ENCODE measurements at places on chromosomes 6 and 20.

DNA sequence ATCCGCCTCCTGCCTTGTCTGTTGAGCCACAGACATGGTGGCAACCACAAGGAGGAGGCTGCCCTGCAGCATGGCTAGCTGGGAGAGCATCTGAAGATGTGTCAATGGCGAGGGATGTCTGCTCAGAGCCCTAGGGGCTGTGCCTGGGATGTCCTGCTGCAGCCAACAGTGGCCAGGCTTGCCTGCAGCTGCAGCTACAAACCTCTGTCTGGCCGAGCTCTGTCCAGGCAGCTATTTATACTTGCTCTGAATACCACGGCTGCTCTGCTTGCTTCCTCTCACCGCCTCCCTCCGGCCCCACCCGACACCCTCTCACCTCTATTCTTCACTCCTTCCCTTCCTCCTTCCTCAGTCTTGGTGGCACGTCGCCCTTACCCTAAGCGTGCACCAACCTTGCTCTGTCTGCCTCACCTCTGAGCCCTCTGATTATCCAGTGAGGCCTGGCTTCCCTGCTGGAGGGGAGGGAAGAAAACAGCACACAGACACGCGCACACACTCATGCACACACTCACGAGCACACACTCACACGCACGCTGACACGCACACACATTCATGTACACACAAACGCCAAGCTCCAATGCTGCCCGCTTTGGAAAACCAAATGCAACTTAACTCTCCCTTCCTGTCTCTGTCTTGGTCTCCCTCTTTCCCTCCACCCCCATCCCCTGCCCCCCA is at the start of gene ANGPT4:
Gene ANGPT4 (minus strand): TSS at position 210 of the 675 bp plus-strand sequence. CDS start 120 bp downstream, at position 90.
- H3K27me3 ChIP-seq, result no peaks in the 10 kb centered on the region
- H3K27ac ChIP-seq, result no peak within 1 kb of the TSS
- peaks cover 17% of the 10 kb centered on the region for H3K4me1 ChIP-seq
- H3K4me3 ChIP-seq, result no peak within 1 kb of the TSS
- no peaks in the 10 kb centered on the region for H3K36me3 ChIP-seq

DNA sequence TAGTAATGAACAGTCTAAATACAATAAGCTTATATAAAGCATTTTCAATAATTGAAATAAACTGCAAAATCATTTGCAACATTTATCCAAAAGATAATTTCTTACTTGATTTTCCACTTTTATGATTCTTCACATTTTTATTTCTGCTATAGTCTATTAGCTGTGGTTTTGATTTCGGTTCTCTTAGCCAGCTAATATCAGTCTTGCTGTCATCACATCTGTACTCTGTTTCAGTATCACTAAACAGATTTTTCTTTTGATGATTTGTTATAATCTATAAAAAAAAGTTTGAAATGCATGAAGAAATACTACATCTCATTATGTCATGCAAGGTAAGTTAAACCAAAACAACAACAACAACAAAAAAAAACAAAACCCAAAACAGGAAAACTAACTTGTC is 53.2 kb downstream of the SYCP2 start:
- DNase-seq, result no peak
- H3K36me3 ChIP-seq, result no peaks in the 10 kb centered on the region
- H3K4me3 ChIP-seq, result no peak overlapping the region
- H3K4me1 ChIP-seq, result no peaks in the 10 kb centered on the region
- H3K27ac ChIP-seq, result no peak overlapping the region

GRCh38 chr6:1227935-1228753 is 83.8 kb upstream of the FOXQ1 start:
- H3K4me1 ChIP-seq, result no peaks in the 10 kb centered on the region
- H3K27me3 ChIP-seq, result peaks cover 15% of the 10 kb centered on the region
- DNase-seq, result peak; percentile 18
- H3K36me3 ChIP-seq, result no peaks in the 10 kb centered on the region
- H3K27ac ChIP-seq, result no peak overlapping the region

GRCh38 chr20:45752746-45753145 is 30.6 kb downstream of the SPINT4 start:
- H3K36me3 ChIP-seq, result no peaks in the 10 kb centered on the region
- no peaks in the 10 kb centered on the region for H3K4me1 ChIP-seq
- DNase-seq, result peak; percentile 81
- H3K27me3 ChIP-seq, result peaks cover 9% of the 10 kb centered on the region
- H3K4me3 ChIP-seq, result no peak overlapping the region
- no peak overlapping the region for H3K27ac ChIP-seq

DNA sequence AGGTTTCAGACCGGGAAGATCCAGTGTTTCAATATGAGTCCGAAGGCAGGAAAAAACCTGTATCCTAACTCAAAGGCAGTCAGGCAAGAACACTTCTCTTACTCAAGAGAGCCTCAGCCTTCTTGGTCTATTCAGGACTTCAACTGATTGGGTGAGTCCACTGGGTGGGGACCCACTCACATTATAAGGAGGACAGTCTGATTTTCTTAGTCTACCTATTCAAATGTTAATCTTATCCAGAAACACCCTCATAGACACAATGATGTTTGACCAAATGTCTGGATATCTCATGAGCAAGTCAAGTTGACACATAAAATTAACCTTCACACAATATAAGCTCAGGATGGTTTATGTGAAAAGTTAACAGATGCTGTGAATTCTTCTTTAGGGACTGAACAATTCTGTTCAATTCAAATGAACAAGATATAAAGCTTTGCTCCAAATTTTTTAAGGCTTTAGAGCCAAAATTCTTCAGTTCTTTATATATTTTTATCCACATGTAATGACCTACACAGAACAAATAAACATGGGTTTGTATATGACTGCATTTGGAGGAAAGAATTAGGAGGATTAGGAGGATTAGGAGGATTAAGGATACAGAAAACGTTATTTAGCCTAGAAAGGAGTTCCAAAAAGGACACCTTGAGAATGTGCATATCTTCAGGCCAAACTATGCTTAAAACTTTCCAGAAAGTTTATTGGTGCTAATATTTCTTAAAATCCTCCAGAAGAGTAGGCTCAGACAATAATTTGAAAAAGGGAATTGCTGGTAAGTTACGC is 35.3 kb upstream of the LAMA2 start:
- no peaks in the 10 kb centered on the region for H3K27me3 ChIP-seq
- no peaks in the 10 kb centered on the region for H3K4me1 ChIP-seq
- no peaks in the 10 kb centered on the region for H3K36me3 ChIP-seq
- no peak overlapping the region for H3K4me3 ChIP-seq
- DNase-seq, result no peak
- no peak overlapping the region for H3K27ac ChIP-seq

GRCh38 chr6:111306104-111306888 is 176.7 kb downstream of the REV3L start:
- H3K4me1 ChIP-seq, result no peaks in the 10 kb centered on the region
- no peak overlapping the region for H3K4me3 ChIP-seq
- H3K27ac ChIP-seq, result no peak overlapping the region
- peaks cover 29% of the 10 kb centered on the region for H3K36me3 ChIP-seq

DNA sequence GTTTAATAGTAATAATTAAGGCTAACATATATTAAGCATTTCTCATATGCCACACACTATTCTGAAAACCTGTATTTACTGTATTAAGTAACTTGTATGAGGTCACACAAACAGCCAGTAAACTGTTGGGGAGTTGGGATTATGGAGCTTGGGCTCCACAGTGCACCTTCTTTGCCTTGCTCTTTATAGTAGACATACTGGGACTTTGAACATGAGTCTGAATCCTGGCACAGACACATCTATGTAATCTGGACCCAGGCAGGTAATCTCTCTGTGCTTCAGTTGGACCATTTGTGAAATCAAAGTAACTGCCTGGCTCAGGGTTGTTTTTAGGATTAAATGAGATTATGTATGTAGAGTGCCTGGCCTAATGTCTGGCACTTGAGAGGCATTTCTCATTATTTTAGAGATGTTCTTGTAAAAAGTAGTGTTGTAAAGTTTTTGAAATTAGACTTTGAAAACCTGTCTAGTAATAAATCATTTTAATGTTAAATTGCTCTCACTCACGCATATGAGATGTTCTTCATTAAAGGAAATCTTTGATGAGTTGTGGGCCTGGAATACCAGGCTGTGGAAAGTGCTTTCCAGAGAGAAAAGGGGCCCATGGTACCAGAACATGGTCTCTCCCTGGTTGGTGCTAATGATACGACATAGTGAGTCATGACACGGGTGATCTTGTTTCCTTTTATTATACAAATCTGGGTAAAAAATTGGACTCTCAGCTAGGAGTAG is 34.3 kb downstream of the LRRC1 start:
- H3K27me3 ChIP-seq, result no peaks in the 10 kb centered on the region
- H3K4me3 ChIP-seq, result no peak overlapping the region
- H3K27ac ChIP-seq, result no peak overlapping the region
- H3K36me3 ChIP-seq, result no peaks in the 10 kb centered on the region

DNA sequence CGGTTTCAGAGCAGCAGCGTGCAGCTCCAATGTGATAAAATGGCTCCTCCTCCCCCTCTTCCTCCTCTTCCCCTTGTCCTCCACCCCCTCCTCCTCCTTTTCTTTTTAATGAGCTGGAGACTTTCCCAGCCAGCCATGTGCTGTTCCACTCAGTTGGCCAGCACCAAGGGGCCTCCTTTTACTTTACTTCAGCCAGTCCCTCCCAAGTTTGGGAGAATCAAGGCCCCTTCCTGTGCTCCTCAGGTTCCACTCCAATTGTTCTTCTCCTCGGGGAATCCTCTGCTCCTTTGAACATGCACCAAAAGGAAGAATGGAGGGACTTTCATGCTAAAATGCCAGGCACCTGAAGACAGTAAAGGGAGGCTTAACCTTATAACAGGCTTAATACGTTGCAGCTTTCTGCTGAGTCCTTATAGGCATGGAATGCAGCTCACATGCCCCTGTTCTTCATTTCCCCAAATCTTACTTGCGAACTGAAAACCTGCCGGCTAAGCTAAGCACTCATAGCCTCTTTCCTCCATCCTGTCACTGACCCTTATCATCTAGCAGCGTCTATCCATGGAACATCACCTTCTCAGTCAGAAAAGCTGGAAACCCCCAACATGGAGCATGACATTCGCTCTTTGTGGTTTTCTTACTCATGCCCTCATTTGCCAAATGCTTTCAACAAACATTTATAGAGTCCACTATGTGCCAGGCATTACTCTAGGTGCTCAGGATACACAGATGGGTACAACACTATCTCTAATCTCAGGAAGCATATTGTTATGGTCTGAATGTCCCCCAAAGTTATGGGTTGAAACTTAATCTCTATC is 170.6 kb downstream of the PHACTR1 start:
- H3K4me3 ChIP-seq, result no peak overlapping the region
- H3K4me1 ChIP-seq, result no peaks in the 10 kb centered on the region
- H3K27me3 ChIP-seq, result no peaks in the 10 kb centered on the region

DNA sequence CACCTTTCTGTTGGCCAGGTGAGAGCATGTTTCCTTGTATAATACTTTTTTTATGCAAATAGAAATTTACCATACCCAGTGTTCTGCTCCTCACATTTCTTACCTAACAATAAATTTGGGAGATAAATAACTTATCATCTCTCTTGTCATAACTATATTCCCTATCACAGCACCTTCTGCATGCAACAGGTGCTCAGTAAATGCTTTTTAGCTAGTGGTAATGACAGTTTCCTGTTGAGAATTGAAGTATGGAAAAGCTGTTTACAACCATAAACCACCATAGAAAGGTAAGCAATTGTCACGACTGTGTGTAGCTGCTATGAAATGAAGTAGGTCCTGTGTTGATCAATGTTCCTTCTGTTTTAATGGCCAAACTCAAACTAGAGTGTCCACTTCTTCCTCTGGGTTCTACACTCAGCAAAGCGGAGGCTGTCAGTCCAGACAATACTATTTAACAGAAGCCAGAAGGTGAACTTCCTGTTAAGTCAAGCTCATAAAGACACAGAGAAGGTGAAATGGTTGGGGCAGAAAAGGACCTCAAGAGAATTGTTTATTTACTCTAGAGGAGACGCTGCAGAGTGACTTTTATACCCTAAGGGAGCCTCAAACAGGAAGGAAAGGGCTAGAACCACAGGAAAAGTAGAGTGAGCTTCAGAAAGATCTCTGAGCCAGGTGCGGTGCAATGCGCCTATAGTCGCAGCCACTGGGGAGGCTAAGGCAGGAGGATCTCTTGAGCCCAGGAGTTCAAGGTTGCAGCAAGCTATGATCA is 84.0 kb upstream of the SLC22A16 start:
- no peak overlapping the region for H3K4me3 ChIP-seq
- no peaks in the 10 kb centered on the region for H3K27me3 ChIP-seq

DNA sequence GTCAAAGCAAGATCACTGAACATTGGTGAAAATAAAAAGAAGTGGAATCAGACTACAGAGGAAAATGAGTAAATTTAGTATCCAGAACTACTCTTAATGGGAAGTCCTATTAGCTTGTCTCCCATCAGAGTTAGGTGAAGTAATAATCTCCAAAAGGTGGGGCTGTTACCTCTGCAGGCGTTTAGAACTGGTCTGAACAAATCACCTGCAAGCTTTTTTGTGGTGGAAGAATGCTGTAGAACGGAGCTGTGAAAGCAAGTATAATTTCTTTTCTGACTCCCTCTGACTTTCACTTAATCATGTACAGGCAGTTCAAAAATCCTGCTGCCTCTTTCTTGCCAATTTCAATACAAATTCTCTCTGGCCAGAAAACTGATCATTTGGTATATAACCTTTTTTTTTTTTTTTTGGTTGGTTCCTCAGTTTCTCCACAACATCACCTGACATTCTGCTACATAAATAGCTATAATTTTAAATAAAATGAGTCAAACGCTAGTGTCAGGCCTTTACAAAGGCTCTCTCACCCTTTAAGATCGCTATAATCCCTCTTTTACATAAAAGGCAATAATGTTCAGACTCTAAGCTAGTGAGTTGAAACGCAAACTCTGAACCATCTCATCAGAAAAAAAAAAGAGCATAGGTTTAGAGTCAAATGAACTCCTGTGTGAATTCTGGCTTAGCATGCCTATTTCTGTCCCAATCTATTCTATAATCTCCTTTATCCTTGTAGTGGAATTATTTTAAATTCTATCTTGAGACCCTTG is 38.8 kb downstream of the CITED2 start:
- peak overlapping the region; percentile 89 for H3K27ac ChIP-seq
- no peak for DNase-seq
- H3K36me3 ChIP-seq, result no peaks in the 10 kb centered on the region
- peaks cover 8% of the 10 kb centered on the region for H3K4me1 ChIP-seq
- H3K27me3 ChIP-seq, result no peaks in the 10 kb centered on the region

DNA sequence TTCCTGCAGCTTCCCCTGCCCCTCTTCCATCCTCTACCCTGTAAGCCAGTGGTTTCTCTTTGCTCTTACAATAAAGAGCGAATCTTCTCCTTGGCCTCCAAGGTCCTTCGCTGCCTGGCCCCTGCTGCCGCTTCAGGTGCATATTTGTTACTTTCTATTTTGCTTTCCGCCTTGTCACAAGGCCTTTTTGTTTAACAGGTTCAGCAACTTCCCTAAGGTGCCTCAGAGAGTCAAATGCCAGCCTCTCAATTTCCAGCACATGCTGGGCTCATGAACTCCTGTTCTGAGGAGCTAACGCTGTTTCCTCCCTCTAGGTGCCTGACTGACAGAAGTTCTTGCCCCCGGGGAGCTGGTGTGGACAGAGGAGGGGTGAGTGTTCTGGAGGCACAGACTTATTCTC is 42.4 kb upstream of the EPB41L1 start:
- H3K4me3 ChIP-seq, result no peak overlapping the region
- H3K4me1 ChIP-seq, result peaks cover 13% of the 10 kb centered on the region
- no peaks in the 10 kb centered on the region for H3K36me3 ChIP-seq
- no peak overlapping the region for H3K27ac ChIP-seq

GRCh38 chr6:2375443-2375842 is 130.0 kb upstream of the GMDS start:
- H3K4me1 ChIP-seq, result peaks cover 38% of the 10 kb centered on the region
- no peaks in the 10 kb centered on the region for H3K36me3 ChIP-seq
- no peak overlapping the region for H3K4me3 ChIP-seq
- DNase-seq, result no peak
- no peak overlapping the region for H3K27ac ChIP-seq
